ENCODE measurements at places on chromosomes 5 and 9.

GRCh38 chr9:125694478-125694877, 12.5 kb downstream of the MAPKAP1 start:
- no peak for DNase-seq

DNA sequence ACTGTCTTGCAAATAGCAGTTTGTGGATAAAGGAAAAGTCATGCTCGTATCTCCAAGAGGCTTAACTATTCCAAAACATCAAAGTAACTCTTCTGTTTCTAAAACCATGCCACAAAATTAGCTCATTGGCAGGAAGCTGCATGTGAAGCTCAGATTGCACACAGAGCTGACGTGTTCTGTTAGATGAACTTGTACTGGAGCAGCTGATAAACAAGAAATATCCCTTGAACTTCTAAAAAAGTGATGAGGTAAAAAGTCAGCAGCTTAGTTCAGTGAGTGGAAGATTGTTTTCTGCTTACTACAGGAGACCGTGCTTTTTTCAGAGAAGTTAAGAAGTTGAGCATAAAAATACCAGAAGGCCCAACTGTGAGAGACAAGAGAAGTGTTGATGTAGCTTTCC, 113.2 kb downstream of the SLC12A2 start:
- no peak for DNase-seq

- DNase-seq: no peak
Observed at GRCh38 chr9:130260816-130261765, 4.5 kb upstream of the HMCN2 start.

DNA sequence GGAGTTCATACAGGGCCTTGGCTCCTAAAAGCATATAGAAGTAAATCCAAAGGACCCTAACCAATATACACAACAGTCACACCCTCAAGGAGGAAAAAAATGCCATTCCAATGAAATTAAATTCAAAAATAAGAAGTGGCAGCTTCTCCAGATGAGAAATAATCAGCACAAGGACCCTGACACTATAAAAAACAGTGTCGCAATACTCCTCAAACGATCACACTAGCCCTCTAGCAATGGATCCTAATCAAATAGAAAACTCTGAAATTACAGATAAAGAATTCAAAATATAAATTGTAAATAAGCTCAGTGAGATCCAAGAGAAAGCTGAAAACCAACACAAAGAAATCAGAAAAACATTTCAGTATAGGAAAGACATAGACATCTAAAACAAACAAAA, 33.5 kb upstream of the HTR4 start:
- DNase-seq: no peak

DNA sequence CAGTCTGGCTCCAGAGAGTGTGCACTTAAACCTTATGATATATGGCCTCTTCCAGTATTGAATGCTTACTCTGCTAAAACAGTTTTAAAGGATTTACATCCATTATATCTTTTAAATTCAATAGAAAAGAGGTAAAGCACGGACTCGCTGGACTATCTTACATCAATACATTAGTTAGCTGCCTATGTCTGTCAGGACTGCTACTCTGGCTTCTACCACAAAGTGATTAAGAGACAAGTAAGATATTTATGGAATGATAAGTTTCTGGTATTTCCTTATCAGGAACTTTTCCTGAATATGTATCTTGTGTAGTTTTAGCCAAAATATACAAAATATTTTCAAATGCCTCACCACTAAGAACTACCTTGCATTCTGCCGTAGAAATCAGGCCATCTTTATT, 295.1 kb downstream of the ISL1 start:
- DNase-seq: no peak

GRCh38 chr5:154467655-154468354, 10.2 kb downstream of the HAND1 start:
- DNase-seq: peak; percentile 46

DNA sequence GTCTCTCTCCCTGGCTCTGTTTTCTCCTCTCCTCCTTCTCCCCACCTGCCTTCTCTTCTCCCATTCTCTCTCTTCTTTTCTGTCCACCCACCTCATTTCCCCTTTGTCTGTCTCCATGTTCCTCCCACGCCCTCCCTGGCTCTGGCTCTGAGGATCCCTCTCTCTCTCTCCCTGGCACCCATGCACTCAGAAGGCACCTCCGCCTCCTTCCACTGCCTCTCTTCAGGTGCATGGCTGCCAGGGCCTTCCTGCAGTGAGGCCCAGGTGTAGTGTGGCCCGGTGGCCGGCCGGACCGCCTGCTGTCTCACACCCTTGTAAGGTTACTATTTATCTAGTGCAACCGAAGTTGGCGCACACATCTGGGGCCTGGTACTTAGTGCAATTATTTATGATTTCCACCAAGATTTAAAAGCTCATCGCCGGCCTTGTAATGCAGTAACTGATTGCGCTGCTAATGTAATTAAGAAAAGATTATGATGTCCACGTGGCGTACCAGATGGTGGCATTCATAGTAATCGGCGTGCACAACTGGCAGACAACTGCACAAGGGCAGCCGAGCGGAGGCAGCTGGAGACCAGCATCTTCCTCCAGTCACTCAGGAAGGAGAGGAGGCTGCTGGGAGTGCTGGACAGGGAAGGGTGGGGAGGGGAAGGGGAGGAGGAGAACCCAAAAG, 50.4 kb upstream of the MVB12B start:
- DNase-seq: no peak

DNA sequence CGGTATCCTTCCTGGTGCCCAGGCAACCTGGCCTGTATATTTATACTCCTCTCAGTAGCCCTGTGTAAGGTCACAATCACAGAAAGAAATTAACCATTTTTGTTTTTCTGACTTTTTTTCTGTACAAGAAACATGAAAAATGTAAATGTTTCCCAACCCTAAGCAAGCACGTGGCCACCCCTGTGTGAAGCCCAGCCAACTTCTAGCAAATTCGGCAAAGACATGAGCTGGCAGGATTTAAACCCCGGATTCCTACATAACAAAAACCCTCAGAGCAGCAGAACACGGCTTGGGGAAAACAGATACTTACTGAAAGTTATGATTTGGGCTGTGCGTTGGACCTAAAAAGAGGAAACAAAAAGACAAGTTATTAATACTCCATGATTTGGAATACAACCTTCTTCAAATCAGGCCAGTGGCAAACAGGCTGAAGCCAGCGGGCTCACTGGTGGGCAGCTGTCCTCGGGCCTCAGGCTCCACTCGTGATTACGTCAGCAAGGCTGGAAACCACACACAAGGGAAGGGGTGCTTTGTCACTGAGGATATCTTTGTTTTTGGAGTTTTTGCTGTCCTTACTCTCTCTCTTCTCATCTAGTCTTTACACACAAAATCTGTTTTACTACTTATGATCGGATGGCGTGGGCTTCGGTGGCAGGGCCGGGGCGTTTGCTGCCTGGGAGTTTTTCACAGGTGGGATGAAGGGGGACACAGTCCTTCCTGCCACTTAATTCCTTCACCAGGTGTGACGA, 194.1 kb downstream of the ROR2 start:
- no peak for DNase-seq

DNA sequence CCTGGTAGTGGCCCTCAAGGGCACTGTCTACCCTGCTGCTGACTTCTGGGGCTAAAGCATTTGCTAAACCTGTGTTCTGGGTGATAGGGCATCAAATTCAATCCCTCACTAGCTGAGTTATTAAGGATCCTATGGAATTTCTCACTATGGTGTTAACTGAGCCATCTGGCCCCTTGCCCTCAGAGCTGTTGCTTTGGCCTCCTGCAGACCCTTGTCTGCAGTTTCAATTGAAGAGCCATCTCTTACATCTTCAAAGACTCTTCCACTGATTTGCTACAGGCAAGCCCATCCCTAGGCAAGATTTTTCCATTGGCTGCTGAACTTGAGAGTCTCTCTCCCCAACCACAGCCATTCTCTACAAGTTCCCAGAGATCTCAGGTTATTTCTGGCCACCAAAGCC, 418.2 kb downstream of the ZNF608 start:
- DNase-seq: no peak

GRCh38 chr9:117188394-117188793, 226.5 kb downstream of the ASTN2 start:
- no peak for DNase-seq

DNA sequence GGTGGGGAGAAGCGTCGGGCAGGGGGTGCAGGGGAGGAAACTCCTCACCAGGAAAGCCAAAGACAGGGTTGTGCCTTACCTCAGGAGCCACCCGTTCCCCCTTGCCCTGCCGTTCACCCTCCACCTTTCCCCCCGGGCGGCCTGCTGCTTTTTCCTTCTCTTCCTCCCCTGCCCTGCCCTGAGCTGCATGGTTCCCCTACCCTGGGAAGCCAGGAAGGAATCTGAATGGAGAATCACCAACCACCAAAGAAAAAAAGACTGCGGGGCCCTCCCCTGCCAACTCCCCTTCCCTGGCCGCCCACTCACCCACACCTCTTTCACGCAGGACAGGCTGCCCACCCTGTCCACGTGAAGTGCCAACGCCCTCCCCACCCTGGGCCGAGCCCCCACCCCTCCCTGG, 820 bp upstream of the NFX1 start:
- DNase-seq: no peak

- DNase-seq: no peak
Observed at GRCh38 chr9:114259798-114260523, 62.9 kb upstream of the ORM1 start.

DNA sequence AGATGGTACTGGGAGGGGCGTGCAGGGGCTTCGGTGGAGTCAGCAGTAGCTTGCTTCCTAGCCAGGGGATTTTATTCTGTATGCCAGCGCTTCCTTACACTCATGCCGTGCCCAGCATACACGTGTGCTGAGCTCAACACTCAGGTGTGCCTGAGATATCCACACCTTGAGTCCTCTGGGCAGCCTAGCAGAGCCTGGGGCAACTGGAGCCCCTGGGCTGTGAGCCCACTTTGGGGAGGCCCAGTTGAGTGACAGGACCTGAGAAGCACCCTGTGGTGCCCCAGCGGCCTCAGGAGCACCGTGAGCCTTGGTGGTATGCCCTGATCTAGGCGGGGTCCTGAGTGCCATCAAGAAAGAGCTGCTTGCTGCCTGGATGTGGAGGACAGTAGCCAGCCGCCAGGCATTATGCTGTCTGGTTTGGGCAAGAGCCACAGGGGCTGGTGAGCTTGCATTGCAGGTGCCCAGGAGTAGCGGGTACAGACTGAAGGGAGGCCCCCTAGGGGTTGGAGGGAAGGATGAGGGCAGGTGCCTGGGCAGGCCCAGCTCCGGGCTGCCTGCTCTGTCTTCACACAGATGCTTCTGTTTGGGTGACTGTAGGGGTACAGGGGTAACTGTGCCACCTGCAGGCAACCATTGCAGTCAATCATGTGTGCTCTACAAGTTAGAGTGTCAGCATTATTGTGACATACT, 42.9 kb downstream of the BNIP1 start:
- no peak for DNase-seq

GRCh38 chr9:38619556-38620447, 594 bp downstream of the ANKRD18A start:
- DNase-seq: no peak

- DNase-seq: no peak
Observed at GRCh38 chr5:151138114-151138513, 19.5 kb downstream of the ANXA6 start.

- no peak for DNase-seq
Observed at GRCh38 chr9:120368799-120369198, 211.2 kb downstream of the CDK5RAP2 start.

DNA sequence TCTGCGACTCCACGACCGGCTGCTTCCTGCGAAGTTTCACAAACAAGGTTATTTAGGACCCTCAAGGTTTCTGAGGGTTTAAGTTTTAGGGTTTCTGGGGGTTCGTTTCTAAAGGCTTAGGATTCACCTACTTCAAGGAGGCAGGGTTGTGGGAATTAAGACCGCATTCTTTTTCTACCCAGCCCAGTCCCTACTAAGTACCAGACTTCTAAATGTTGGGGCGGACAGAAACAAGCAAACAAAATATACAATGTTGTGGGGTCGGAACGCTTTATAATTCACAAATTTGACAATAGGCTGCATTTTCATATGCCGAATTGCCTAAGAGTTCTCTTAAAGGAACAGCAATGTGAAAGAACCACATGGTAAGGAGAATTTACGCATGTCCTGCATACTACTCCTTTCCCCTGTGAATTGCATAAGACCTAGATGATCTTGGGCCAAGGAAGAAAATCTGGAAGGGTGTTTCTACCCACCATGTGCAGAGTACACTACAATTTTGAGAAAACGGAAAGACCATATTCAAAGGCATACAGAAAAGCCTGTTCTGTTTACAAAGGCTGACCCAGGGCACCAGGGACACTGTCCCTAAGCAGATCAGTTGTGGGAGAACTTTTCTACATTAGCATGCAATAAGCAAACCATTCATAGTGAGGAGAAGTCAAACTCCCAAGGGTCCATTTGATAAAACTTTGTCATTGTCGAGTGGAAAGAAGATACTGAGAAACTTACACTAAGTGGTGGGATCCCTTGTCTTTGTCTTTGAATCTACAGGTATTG, 457.3 kb downstream of the RAB3C start:
- DNase-seq: no peak

GRCh38 chr5:159208514-159209437, 577 bp downstream of the RNF145 start:
- DNase-seq: no peak

- DNase-seq: peak; percentile 76
Observed at GRCh38 chr5:35313291-35313690, 83.0 kb upstream of the PRLR start.

DNA sequence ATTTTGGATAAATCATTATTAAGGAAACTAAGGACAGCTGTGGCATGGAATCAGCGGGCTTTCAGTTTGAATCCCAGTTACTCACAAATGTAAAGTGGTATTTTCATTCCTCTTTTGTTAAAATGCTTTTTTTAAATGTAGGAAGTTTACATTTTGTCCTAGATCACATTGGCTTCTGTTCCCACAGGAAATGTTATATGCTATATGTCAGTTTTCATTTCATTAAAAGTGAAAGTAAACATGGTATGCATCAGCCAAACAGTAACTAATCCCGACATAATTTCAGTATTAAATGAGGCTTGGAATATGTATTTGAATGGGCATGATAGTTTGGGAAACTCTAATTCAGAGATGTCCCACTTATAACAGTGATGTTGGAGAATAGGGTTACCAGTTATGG, 18.6 kb upstream of the SMIM15 start:
- DNase-seq: no peak

DNA sequence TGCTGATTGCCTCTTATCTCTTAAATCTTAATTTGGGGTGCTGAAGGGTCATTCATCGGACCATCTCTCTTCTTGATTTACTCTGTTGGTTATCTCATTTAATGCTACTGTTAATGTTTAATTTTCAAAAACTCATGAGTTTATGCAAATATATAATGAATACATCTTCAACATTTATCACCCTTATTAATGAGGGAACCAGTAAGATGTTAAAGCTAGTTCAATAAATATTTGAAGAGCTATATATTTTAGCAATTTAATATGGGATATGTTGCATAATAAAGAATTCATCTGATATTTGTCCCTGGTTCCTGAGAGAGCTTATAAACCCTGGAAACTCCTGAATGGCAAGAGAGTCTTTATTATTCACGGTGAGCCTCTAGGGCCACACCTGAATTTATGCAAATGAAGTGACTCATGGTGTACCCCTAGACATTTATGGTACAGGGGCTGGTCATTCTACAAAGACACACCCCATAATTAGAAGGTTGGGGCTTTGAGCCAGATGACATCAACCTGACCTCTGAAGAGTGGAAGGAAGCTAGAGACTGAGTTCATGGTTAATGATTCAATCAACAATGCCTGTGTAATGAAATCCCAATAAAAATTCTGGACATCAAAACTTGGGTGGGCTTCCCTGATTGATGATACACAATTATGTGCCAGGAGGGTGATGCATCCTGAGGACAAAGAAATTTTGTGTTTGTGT, 339.5 kb upstream of the ZNF608 start:
- no peak for DNase-seq

- DNase-seq: no peak
Observed at GRCh38 chr5:62707131-62707530, 128.5 kb downstream of the LRRC70 start.

- no peak for DNase-seq
Observed at GRCh38 chr9:129713402-129713679, 39.5 kb downstream of the PTGES start.
